NCI-H2081 treated with DMSO at 0.1 percent for 48 hours (cell line): ENCODE measurements at places on chromosomes 4 and X.

GRCh38 chr4:65918212-65918611 is 247.9 kb upstream of the EPHA5 start:
- no peak for DNase-seq

DNA sequence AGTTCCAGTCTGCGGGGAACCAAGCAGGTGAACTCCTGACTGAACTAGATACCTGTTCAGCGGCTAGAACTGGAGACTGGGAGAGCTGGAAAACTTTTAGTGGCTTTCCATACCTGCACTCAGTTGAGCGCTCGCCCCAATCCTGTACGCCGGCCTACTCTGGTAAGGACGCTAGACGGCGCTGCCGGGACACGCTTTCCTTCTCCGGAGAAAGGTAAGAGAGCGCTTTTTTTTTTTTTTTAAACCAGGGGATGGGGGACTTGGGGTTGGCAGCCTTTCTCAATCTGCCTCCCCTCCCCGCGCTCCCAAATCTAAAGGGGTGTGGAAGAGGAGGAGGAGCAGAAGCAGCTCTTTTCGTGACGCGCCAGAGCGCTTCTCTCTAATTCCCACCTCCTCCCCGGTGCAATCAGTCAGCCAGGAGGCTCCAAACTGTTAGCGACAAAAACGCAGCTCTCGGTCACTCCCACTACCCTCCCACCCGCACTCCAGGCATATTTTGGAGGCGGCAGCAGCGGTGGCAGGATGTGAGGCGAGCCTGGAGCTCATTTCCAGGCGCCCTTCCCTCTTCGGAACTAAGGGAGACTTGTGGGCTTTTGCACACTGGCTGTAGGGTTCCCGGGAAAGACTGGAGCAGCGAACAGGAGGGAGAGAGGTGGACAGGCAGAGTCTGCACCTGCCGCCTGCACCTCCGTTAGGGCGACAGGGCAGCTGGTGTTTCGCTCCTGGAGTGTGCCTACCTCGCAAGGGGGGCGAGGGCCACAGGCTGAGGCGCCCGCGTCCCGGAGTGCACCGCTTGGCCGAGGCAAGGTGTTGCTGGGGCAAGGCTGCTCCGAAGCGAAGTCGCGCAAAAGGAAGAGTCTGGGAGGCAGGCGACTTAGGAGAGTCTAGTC is at the start of gene IL1RAPL2:
TSS of gene IL1RAPL2 (plus strand) at position 409 of the 890 bp plus-strand sequence.
- DNase-seq: no peak

DNA sequence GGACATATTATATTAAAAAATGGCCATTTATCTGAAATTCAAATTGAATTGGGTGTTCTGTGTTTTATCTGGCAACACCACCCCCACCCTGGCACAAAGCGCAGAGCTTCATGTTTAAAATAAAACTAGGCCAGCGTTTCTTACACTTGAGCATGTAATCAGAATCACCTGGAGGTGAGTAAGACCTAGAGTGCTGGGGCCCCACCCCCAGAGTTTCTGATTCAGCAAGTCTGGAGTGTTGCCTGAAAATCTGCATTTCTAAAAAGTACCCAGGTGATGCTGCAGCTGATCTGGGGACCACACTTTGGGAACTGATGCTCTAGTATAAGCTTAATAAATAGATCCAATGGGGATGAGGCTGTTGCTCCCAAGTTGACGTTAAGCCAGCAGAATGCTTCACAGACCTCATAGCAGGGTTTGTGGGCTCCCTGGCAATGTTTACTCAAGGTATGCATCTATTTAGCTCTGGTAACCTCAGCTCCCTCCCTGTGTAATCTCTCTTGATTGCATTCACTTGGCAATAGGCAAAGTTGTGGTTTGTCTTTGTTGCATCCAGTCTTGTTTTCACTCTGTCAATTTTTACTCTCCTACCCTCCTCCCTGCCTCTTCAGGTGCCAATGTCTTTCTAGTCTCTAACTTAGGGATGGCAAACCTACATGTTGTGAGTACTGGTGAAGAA is 99.8 kb upstream of the TEX13D start:
- no peak for DNase-seq

DNA sequence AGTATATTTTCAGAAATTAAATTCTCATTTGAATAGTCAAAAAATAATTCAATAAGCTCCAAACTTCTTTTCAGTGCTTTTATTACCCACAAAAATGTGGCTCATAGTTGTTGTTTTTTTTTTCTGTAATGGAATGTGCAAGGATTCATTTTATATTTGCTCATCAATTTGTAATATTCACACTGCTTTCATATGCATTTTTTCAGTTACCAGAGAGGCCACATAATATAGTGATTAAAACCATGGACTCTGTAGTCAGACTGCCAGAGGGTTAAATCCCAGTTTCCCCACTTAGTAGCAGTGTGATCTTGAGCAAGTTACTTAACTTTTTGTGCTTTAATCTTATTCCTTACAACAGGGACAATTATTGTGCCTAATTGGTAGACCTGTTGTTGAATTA is 64.5 kb downstream of the FAM9B start:
- DNase-seq: no peak

GRCh38 chr4:5014007-5014682 is 5.1 kb downstream of the CYTL1 start:
- no peak for DNase-seq

DNA sequence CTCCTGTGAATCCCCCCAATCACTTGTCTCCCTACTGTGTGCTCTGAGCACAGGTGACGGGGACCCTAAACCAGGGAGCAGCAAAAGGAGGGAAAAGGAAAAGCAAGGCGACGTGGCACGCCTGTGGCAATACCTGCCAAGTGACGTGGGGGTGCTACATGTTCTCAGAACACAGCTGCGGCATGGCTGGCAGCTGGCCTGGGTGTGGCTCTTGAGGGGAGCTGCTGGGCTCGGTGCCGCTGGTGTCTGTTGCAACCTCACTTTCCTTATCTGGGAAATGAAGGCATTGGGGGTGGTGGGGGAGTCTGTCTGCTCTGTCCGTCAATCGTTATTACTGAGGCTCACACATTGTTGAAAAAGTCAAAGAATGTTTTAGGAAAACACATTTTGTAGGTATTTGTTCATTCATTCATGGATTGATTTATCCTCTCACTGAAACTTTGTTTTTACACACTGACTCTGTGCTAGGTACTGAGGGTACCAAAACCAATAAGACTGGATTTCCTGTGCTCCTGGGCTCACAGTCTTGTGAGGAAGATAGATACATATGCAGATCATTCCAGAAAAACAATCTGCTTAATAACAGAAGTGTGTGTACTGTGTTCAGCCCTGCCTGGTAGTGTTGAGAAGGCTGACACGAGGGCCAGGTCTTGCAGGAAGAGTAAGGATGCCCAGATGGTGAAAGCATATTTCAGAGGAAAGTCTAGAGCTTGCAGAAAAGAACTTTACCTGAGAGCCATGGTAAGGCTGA is 217.6 kb downstream of the PTTG2 start:
- no peak for DNase-seq

DNA sequence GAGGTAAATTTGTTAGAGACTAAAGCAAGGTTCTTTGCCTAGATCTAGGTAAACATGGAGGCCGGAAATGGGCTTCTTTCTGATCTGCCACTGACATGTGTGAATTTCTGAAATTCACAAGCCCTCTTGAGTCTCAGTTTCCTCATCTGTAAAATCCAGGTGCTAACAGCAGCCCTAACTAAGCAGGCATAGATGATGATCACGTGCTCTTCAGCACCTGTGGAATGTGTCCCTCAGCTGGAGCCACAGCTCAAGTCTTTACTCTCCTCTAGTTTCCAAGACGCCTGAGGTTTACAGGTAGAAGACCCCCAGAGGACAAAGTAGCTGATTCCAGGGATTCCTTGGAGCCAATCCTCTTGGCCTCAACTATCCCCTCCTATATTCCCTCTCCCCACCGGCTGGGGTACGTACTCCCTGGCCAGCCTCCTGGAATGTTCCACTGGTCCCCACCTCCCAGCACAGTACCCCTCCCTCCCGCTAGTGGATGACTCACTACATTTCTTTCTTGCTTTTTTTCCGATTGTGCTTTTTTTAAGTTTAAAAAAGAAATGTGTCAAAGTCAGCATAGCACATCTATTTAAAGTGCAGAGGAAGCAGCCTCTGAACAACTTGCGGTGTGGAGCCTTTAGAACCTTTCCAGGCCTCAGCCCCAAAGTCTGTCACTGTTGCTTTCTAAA is 98.4 kb downstream of the PHKA2 start:
- no peak for DNase-seq

DNA sequence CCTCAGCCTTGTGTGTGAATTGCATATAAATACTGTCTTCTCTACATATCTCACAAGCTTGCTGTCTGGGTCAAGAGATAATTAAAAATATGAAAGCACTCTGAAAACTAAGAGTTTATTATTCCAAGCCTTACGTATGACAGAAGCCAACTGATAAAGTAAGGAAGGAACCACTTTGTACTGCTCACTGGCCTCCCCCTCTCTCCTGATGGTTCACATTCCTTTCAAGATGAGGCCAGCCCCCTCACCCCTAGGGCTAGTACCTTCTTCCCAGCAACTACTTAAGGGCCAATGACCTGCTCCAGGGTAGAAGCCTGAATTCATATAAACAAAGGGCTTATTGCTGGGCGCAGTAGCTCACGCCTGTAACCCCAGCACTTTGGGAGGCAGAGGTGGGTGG is 5.4 kb upstream of the SOWAHD start:
- no peak for DNase-seq

DNA sequence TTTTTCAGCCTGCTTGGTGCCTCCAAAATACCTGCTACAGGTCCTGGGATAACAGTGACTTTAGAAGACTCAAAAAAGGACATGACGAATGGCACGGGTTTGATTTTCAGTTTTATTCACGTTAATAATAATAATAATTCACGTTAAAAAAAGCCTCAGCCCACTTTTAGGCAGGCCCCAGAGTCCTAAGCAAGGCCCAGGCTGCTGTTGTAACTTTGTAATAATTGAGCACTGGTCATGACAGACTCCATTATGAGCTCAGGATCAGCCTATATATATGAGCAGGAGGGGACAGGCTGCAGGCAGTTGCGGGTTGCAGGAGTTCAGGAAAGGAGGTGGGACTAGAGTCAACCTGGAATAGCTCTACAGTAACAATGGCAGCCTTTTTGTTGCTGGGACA is at the start of gene TMEM31:
TSS of gene TMEM31 (plus strand) at position 301 of the 400 bp plus-strand sequence. CDS start 1,350 bp downstream, outside the sequence.
- no peak for DNase-seq

- DNase-seq: no peak
Measured at GRCh38 chrX:40172401-40173142, 74.8 kb upstream of the BCOR start.

DNA sequence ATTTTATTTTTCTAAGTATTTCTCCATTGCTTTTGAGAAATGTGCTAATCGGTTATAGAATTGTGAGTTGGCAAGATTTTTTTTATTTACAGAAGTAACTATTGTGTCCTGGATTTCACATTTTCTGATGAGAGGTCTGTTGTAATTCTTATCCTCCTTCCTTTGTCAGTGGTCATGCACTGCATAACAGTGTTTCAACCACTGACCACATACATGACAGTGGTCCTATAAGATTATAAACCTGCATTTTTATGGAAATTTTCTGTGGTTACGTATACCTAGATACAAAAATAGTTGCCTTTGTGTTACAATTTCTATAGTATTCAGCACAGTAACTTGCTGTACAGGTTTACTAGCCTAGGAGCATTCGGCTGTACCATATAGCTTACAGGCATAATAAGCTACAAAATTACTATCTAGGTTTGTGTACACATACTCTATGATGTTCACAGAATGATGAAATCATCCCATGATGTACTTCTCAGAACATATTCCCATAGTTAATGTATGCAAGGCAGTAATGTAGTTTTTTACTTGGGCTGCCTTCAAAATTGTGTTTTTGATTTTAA is 47.8 kb downstream of the APELA start:
- DNase-seq: no peak

GRCh38 chrX:134186362-134187121 is 50.4 kb upstream of the CCDC160 start:
- no peak for DNase-seq

GRCh38 chr4:129623233-129623875 is 527.4 kb downstream of the C4orf33 start:
- no peak for DNase-seq

DNA sequence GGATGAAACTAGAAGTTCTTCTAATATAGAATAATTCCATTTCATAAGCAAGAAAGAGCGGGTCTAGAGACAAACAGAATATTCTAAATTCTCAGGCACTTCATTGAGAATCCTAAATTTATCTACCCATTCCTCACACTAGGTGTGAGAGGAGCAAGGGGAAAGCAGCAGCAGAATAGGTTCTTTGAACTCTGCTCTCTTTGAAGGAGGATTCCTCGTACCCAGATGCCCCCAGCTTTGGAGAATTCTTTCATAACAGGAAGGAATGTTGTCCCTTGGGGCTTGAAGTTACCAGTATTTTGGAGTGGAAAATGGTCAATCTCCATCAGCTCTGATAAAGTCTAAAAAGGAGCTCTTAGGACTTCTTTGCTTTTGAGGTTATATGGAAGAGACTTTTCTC is 59.7 kb upstream of the RASGEF1B start:
- DNase-seq: no peak

- DNase-seq: no peak
Measured at GRCh38 chr4:123209436-123209835, 187.2 kb upstream of the SPRY1 start.

- DNase-seq: no peak
Measured at GRCh38 chr4:174707051-174707676, 121.9 kb downstream of the GLRA3 start.

DNA sequence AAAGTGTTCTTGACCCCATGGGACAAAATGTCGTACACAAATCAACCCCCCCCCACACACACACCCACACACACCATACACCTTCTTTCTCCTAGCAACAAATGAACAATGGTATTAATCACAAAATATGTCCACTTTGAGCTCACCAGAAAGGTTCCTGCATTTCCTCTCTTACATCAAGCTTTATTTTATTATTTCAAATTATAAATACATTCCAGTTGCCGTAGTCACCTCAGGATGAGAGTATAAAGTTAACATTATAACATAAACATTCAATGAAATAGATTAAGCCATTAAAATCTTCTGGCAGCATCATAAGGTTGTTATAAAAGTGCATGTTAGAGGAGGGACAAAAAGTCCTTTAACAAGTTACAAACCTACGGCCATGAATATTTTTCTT is 7.3 kb downstream of the XK start:
- no peak for DNase-seq

DNA sequence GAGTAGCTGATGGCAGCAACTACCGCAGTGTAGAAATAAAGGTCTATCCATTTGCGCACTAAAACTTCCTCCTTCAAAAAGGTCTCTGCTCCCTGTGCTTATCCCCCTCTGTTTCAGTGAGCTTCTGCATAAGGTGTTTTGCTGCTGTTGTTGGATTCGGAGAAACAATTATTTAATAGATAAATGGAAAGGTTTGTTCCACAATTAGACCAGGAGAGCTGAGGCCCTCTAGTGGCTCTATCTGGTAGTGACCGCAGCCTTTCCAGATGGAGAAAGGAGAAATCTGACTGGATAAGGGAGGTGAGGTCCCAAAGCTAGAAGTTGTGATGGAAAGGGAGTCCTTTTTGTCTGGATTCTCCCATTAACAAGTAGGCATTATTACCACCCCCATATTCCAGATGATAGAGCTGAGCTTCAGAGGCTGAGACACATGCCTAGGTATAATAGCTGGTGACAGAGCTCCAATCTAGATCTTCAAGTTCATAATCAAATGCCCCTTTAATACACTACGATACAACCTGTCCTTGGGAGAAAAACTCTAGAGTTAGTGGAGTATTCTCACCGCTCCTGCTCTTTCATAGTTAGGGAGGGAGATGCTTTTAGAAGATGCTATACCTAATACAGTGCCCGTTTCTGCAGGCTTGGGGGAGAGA is 5.1 kb upstream of the GABRQ start:
- no peak for DNase-seq

- no peak for DNase-seq
Measured at GRCh38 chr4:53590187-53590586, 1.1 kb downstream of the LNX1 start.
